ENCODE measurements at places on chromosomes 2 and 18.
A peak's percentile ranks its signal among the peaks of the same experiment; 100 is the strongest.

GRCh38 chr18:36096955-36097354, 29.6 kb upstream of the RPRD1A start:
- DNase-seq = no peak

- DNase-seq = no peak
Observed at GRCh38 chr2:65999796-66000195, 435.1 kb upstream of the MEIS1 start.

- DNase-seq = no peak
Observed at GRCh38 chr2:218710334-218710686, 325 bp upstream of the TTLL4 start.

- DNase-seq = no peak
Observed at GRCh38 chr18:11266781-11267480, 117.6 kb upstream of the PIEZO2 start.

DNA sequence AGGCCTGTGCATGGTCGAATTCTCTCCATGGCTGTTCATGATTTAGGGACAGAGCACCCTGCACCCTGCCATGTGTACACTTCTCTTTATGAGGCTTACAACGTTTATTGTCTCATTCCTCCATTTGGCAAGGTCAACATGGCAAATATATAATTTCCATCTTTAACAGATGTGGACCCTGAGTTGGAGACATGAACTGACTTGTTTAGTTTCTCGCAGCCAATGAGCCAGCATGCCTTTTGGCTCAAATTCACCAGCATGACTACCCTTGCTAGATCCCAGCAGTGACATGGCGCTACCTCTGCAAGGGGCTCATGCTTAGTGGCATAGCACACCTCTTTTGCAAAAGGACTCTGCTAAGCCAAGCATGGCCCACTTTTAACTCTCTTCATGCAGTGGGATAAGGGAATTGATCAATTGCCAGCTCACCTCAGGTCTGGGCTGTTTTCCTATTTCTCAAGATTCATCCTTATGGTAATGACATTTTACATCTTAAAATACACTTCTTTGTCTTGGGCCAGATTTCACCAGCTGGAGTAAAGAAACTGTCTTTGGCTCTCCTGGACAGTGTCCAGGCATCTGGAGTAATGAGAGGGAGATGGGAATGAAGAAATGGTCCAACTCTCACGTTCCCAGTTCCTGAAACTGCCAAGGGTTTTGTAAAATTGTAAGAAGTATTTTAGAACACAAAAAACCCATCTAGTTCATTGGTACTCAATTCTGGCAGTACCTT, 159.5 kb downstream of the SETBP1 start:
- DNase-seq = peak; percentile 52

DNA sequence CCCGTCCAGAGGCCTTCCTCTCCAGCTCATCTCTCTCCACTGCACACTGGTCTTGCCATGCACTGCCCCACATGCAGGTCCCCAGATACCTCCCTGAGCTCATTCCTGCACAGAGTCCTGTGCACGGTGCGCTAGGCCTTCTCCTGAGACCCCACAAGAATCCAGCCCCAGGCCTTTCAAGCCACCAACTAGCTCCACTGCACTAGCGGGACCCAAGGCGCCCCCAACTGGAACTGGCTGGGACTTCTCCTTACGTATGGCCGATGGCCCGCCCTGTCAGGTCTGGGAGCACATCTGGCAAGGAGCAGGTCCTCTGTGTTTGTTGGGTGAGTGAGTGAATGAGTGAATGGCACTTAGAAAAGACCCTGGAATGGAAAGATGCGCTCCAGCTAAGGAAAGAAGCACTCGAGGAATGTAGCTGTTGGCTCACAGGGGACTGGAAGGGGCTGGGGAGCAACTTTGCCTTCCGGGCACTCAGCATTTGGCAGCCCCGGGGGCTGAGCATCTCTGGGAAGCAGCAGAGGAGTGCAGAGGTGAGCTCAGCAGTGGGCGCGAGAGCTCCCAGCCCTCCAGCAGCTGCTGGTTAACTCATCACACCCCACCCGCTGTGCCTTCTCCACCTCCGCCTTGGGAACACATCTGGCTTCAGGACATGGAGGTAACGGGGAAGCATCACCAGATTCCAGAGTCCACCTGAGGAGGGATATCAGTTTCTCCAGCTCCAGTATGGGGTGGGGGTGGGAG, 223.1 kb downstream of the GLI2 start:
- DNase-seq = no peak

- no peak for DNase-seq
Observed at GRCh38 chr2:145404690-145405089, 884.8 kb upstream of the ZEB2 start.

DNA sequence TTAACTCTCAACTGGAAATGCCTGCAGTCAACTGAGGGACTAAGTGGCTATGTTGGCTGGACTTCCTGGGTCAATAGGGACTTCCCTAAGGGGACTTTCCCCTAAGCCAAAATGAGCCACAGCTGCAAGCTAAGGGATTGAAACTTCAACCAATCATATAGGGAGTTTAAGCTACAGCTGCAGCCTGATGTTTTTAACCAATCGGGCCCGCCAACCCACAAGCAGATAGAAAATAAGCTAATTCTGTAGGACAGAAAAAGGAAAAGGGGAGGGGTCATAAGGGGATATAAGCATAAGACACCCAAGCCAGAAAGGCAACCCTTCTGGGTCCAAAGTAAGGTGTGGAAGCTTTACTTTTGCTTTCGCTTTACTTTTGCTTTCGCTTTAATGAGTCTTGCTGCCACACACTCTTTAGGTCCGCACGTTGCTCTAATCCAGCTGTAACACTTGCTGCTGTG, 927.5 kb downstream of the ERBB4 start:
- DNase-seq = no peak
